NCI-H774 (cell line): ENCODE measurements at places on chromosomes 7 and 10.

- DNase-seq, result no peak
Measured at GRCh38 chr7:35754741-35755140, 46.1 kb upstream of the SEPTIN7 start.

- DNase-seq, result no peak
Measured at GRCh38 chr7:80806663-80807062, 112.2 kb downstream of the SEMA3C start.

GRCh38 chr10:97204826-97205679, 19.3 kb upstream of the SLIT1 start:
- no peak for DNase-seq

- DNase-seq, result no peak
Measured at GRCh38 chr7:85995101-85995500, 648.6 kb upstream of the GRM3 start.

DNA sequence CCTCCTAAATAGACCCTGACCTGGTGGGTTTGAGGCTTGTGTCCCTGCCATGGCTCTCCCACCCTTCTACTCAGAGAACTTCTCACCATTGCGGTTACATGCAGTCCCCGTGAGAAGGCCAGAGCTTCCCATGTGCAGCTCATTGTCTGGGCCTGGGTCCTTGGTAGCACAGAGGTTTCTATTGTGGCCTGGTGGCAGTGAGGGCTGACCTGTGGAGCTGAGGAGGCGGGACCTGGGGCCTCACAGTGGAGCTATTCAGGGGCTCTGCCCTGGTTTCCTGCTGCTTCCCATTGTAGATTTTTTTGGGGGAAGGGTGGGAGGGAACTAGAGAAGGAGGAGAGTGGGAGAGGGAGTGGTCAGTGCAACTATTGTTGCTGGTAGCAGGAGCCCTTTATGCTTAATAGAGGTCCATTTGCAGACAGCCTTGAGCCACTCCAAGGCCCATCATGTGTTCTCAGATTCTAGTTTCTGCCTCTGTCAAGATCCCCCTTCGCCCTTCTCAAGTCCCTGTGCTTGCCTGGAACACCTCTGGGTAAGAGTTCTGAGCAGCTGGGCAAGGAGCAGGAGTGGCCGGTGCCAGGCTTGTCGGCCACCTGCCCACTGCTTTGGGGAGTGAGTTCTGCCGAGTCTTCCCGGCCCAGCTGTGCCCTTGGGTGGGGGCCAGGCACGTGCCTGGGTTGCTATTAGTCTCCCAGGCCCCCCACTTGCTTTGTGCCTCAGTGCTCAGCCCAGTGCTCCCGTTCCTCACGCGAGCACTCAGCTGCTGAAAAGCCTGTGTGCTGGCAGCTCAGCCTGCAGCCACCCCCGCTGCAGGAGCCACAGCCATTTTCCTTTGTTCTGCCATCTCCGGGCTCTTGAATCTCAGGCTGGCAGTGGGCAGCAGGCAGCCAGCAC, 10.7 kb downstream of the TSPAN14 start:
- DNase-seq, result no peak

GRCh38 chr10:79239275-79239779, 107.9 kb upstream of the PPIF start:
- DNase-seq, result no peak

GRCh38 chr10:10871352-10871751, 146.3 kb upstream of the CELF2 start:
- DNase-seq, result no peak

GRCh38 chr10:21496343-21497176, 28.9 kb downstream of the SKIDA1 start:
- DNase-seq, result peak; percentile 51

DNA sequence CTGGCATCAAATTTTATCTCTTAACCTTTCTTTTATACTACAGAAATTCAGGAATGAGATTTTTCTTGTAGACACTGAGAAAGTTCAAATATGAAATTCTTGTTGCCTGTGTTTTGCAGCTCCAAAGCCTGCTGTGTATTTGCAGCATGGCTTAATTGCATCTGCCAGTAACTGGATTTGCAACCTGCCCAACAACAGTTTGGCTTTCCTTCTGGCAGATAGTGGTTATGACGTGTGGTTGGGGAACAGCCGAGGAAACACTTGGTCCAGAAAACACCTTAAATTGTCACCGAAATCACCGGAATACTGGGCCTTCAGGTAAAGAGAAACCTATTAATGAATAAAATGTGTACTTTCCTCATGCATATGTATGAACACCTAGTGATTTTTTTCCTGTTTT, 24.8 kb downstream of the LIPK start:
- DNase-seq, result no peak

DNA sequence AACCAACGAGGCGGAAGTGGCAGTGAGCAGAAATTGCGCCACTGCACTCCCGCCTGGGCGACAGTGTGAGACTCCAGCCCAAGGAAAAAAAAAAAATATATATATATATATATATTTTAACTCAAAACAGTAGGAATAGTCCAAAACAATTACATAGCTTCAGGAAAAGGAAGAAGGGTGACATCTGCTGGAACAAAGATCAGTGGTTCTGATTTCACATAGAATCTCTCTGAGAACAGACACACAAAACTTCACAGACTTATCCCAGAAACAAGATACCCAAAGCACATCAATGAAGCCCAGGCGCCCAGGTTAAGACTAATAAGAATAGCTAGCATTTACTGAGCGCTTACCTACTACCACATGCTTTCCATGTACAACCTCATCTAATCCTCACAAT, 45.0 kb downstream of the DNMBP start:
- DNase-seq, result no peak

DNA sequence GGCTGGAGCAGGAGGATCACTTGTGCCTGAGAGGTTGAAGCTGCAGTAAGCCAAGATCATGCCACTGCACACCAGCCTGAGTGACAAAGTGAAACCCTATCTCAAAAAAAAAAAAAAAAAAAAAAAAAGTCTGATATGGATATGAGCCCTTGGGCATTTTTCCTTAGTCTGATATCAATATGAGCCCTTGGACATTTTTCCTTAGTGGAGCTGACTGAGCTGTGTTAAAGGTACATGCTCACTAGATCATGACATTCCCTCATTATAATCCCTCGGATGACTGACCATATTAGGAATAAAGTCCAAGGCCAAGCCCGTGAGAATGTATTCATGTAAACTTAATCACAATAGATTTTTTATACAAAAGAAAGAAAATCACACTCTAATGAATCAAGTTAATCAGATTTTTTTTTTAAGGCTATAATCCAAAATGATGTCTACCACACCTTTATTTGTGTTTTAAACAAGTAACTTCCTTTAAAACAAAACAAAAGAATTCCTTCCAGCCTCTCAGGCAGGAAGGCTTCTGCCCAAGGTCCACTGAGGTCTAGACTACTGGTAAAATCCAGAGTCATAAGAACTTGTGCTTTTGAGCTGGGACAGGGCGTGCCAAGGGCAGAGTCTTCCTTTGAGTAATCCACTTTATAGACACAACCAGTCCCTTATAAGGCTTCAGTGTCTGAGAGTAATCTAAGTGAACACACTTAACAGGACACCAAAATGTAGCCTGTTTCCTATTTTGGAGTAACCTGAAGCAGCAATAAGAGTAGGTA, 5.5 kb downstream of the PPA1 start:
- no peak for DNase-seq

GRCh38 chr10:23326544-23327307, 17.9 kb downstream of the C10orf67 start:
- DNase-seq, result no peak

DNA sequence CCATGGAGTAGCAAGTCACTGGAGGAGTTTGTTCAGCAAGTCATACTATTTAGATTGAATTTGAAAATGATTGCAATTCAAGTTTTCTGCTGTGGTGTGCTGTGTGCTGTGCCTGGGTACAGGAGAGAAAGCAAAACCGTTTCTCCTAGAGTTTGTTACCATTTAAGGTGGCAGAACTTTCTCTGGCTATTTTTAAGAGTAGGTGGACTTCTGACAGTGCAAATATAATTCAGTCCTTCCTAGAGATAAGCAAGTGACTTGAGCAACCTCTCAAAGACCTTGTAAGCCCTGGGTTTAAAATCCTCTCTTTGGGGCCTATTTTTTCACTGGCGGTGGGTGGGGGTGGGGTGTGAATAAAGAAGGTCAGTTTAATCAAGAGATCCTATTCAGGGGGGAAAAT, 42.9 kb upstream of the FGL2 start:
- DNase-seq, result no peak

- DNase-seq, result no peak
Measured at GRCh38 chr10:119896937-119897770, 4.6 kb downstream of the SEC23IP start.

DNA sequence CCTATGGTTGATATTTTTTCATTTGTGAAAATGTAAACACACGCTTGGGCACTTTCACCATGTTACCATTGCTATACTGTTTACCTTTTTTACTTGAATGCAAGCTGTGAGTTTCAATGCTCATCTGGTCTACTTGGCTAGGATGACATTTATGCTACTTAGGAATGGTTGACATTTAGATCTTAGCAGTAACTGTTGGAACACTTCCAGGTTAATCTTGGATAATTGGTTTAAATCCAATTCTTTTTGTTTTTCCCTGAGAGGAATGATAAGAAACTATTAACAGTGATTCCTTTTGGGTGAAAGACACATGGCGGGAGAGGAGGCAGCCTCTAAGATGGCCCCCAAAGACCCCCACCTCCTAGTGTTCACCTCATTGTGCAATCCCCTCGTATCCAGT, 51.4 kb upstream of the AMPH start:
- no peak for DNase-seq

- no peak for DNase-seq
Measured at GRCh38 chr7:47421456-47421855, 160.5 kb downstream of the TNS3 start.

- no peak for DNase-seq
Measured at GRCh38 chr10:43123361-43124093, 14.7 kb upstream of the CSGALNACT2 start.

DNA sequence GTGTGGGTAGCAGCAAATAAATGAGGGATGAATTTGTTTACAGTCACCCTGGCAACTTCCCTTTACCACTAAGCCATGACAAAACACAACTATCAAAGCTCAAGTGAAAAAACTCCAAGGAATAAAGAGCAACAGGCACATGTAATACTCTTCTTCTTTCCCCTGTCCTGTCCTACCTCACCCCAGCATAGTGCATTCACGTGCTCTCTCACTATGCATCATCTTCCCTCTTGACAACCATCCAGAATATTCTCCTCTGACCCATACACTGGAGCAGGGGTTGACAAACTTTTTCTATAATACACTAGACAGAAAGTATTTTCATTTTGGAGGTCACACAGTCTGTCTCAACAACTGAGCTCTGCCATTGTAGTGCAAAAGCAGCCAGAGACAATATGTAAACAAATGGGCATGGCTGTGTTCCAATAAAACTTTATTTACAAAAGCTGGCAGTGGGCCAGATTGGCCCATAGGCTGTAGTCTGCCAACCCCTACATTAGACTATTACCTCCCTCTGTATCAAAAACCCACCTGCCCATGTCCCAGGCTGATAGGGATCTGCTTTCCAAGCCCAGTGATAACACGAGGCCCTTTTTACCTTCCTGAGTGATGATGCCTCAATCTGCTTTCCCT, 354.5 kb downstream of the FGFR2 start:
- no peak for DNase-seq

DNA sequence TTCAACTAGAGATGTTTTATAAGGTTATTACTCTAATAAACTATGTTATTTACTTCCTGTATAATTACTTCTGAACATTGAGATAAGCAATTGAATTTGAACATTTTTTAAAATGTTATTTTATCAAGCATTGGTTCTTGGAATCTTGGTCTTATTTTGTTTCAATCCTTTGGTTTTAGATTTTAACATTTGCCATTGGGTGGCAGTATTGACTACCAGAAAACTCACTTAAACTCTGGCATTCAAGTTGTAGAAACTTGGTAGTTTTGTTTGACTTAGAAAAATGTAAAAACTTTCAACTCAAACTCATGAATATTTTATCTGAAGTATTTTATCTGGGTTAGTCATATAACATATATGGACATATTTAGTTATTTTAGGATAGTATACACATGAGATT, 48.1 kb downstream of the ATRNL1 start:
- DNase-seq, result no peak

DNA sequence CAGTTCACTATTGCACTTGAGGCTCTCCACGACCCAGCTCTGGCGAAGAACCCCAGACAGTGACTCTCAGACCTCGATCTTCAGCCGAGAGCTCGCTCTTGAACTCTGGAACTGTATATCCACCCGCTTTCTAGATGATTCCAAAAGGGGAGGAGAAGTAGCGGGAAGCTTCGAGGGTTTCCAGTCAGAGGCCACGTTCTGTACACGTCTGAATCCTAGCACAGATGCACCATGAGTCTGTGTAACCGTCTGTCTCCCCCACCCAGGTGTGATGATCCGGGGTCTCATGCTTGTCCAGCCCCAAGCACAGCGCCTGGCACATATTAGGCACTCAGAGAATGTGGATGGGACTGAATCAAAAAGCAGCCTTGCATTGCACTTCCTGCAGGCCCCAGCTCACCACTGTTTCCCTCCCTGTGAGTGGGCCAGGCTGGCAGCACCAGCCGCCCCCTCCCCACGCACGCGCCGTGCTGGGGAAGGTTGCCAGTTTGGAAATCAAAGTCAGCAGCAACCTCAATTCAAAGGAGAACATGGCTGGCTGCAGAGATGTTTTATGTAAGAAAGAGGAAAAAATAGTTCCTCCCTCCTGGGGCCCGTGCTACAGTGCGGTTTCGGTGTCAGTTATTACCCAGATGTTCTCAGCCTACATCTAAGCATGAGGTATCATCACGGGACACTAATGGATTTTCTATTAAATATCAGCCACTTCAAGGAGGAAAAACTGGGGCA, 5.7 kb downstream of the GRID2IP start:
- no peak for DNase-seq

GRCh38 chr10:78899996-78900714, 168.6 kb upstream of the ZMIZ1 start:
- DNase-seq, result no peak

GRCh38 chr7:55534262-55534915, 37.9 kb downstream of the VOPP1 start:
- DNase-seq, result no peak

DNA sequence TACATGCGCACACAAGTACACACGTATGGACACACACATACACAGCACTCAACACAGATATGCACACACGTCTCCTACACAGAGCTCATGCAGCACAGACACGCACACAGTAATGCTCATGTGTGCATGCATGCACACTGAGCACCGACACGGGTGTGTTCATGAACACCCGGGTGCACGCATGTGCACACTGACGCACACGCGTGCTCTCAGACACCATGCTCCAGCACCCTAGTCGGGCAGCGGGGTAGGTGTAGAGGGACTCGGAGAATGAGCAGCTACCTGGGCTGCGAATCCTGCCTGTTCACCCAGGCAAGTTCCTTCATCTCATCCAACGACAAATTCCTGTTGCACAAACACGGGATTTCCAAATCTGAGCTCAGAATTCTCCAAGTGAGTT, 184.7 kb downstream of the MAD1L1 start:
- DNase-seq, result no peak
